CD14-positive monocyte (primary cell): ENCODE measurements at places on chromosomes 2 and 18.
A peak's percentile ranks its signal among the peaks of the same experiment; 100 is the strongest.

DNA sequence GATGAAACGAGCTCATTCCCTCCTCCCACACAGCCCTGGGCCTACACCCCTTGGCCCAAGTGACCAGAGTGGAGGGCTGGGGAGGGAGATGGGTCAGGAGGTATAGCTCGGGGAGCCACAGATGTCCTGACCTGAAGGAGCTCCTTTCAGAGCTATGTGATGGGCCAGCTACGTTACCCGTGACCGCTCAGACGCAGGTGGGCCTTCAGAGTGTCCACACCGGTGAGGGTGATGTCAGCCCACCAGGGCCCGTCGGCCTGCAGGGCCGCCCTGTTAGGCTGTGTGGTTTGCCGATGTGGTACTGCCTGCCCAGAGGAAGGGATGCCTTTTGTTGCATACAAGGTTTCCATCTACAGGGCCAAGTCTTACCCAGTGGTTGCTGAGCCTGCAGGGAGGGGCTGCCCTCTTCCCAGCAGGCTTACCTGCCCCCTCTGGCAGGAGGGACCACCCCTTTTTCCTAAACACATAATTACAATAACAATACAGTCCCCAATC lies 41.8 kb upstream of the FOSL2 start:
- no peak for DNase-seq

- no peak for DNase-seq
Observed at GRCh38 chr2:100412466-100412865, 5.0 kb downstream of the CHST10 start.

DNA sequence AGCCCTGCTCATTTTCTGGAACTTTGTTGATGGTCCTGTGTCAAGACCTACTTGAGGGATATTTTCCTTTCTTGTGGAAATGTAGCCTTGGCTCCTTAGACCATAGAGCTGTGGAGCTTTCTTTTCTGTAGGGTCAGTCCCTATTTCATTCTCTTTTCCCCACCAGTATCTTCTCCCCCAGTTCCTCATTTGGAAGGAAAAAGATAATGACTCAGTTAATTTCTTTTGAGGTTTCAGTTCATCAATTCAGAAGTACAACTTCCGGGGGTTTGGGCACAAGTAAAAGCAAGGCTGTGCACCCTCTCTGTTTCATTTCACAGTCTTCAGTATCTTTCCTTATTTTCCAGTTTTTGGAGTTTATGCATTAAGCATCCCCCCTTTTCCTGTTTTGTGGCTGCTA lies 70.7 kb downstream of the CDC42EP3 start:
- DNase-seq = peak; percentile 64

GRCh38 chr2:69994166-69994565 lies 32.7 kb upstream of the ASPRV1 start:
- DNase-seq = no peak

GRCh38 chr2:177315364-177315763 lies 50.8 kb upstream of the NFE2L2 start:
- no peak for DNase-seq

- DNase-seq = no peak
Observed at GRCh38 chr2:69742322-69742952, 503 bp downstream of the ANXA4 start.

DNA sequence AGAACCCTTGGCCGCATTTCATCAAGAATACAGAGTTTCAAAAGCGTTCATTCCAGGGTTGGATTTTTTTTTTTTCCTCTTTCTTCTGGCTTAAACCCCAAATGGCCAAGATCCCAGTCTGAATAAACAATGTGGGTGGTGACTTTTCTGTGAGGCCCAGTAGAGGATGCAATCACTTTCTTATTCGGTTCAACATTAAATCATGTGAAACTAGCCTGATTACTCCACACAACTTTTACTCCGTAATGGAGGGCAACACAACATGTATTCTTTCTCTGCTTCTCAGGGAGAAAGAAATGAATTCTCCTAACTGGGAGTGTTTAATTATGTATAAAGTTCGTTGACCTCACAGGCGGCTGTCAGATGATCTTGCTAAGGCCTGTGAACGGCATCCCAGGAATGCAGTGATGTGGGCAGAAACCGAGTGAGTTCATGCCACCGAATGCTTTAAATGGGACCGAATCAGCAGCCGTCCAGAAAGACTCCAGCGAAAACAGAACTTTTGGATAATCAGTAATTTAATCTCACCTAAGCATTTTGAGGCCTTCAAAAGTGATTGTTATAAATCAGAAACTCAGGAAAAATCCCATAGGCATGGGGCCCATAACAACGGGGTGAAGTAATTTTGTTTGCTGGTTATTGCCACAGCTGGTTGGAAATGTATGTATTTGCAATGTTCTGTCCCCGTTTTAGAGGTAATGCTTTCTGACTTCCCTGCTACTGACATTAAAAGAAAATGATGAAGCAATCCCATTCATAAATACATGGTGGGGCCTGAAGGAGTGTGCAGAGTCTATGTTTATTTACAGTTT lies 81.5 kb downstream of the BCL2 start:
- DNase-seq = no peak

DNA sequence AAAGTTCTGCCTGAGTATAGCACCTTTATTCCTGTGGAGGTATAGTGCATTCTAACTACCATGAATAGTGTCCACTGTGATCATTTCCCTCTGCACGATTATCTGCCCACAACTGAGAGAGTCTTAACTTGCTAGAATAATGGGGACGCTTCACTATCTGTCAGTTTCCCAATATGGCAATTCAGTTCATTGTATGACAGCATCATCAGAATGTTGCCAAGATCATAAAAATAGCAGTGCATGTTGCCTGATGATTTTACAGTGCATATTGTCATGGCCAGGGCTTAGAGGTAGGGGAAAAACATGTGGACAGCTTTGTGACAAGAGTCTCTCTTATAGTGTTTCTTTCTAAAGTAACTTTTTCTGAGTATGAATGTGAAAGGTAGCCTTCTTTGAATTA lies 6.1 kb downstream of the RASGRP3 start:
- DNase-seq = no peak

- no peak for DNase-seq
Observed at GRCh38 chr2:105313877-105314276, 15.7 kb downstream of the TGFBRAP1 start.

- DNase-seq = no peak
Observed at GRCh38 chr2:237487496-237487895, 445 bp downstream of the MLPH start.

- DNase-seq = no peak
Observed at GRCh38 chr2:239092571-239093294, 244.8 kb downstream of the TWIST2 start.

DNA sequence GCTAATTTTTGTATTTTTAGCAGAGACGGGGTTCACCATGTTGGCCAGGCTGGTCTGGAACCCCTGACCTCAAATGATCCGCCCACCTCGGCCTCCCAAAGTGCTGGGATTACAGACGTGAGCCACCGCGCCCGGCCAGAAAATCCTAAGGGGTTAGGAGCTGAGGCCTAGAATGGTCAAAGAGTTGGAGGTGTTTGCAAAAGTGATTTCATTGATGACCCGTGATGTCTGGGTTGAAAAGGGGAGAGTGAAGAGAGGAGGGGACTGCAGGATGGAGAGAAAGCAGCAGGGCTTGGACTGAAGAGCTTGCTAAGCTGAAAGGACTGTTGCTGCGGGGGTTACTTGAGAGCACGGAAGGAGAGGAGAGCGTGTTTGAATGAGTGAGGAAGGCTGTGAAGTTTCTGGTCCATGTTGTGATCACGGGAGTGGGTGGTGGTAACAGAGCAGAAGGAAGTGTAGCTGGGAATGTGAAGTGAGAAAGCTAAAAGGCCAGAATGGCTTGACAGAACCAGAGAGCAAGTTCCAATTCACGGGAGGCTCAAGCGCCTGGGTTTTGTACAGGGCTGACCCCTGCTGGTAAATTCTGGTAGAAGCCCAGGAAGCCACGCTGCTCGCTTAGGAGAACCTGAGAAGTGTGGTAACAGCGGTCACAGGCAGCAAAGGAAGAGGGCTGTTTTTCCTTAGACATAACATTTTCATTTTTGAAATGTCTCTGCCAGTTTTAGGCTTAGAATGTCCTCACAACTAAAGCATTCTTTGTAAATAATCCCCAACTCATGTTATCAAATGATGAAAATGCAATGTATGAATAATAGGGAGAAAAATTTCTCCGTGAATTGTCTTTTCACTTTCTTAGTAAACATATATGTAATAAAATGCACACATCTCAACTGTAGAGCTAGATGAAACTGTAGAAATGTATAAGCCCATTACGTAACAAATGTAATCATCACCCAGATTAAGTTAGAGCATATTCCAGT lies 40.5 kb upstream of the ACTR2 start:
- peak; percentile 63 for DNase-seq

- no peak for DNase-seq
Observed at GRCh38 chr2:134124047-134124753, 129.7 kb upstream of the MGAT5 start.

- no peak for DNase-seq
Observed at GRCh38 chr2:153917570-153917969, 45.8 kb downstream of the GALNT13 start.

DNA sequence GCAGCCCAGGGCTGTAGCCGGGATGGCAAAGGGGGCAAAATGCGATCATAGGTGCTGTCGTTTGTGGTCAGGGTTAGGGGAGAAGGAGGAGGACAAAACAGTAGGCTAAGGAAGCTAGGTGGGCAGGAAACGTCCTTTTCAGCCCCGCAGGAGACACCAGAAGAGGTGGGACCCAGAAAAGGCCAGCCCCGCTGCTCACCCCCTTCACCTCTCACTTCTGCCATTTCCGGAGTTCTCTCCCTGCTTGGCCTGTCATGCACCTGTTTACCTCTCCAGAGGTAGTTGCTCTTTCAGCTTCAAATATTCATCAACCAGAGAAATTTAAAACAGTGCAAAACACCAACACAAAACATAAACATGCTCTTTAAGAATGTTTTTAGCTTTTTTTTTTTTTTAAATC lies 849 bp downstream of the AQP4 start:
- no peak for DNase-seq

DNA sequence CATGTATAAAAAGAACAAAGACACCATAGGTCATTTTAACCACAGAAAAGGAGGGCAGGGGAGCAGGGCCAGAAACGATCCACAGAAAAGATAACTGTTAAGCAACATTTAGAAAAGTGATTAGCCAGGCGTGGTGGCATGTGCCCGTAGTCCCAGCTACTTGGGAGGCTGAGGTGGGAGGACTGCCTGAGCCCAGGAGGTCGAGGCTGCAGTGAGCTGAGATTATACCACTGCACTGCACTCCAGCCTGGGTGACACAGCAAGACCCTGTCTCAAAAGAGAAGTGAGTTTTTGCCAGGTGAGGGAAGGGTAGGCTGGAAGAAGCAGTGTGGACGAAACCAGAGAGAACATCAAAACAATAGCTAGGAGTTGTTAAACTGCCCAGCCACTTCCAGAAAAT lies 3.3 kb downstream of the WDR12 start:
- no peak for DNase-seq

DNA sequence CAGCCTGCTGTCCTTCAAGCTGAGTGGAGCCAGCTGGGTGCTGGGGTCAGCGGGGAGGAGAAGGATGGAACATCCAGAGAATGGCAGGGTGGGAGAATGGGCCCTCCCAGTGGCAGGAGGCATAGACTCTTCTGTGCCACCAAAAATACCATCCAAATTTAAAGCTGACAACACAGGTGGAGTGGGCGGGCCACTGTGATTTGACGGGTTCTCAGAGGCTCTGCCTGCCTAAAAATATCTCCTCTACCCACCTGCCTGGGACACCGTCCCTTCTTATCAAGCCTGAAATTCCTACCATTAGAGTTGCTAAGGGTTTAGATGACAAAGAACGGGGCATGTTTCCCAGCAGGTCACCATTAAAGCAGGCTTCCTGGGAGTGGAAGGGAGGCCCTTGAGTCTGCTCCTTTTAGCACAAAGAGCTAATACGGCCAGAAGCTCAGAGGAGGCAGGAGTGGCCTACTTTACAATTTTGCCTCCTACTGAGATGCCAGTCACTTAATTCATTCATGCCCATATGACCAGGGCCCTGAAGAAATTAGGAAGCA lies 19.8 kb upstream of the MARCHF4 start:
- no peak for DNase-seq

DNA sequence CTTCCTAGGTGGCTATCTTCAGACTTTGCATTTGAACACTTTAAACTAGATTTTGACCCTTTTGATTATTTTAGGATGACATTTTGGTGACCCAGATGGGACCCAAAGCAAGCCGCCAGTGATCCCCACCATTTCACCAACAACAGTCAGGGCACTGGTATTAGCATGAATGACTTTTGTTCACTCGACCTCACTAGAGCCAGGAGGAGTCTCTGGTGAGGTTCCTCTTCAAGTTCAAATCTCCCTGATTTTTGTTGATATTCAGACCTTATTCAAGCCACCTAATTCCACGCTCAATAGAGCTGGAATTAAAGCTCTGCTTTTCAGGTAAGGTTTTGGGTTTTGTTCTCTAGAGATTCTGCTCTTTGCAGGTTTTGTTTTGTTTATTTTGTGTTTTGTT lies 202.3 kb downstream of the MREG start:
- DNase-seq = no peak

DNA sequence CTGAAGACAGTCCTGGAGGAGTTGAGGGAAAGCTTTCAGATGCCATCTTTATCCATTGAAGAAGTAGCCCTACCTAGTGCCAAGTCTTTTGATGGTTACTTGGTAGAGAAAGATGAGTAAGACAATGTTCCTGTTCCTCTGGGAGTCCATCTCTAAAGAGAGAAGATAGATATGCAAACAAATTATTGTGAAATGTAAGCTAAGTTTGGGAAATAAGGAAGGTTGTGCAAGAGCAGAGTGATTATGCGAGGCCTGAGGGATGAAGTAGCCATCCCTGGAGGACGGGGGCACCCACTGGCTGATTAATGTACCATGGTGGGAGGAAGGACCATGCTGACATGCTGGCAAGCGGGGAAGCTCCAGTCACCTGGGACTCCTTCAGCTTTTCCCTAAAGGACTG lies 994 bp upstream of the DTNA start:
- peak; percentile 60 for DNase-seq

DNA sequence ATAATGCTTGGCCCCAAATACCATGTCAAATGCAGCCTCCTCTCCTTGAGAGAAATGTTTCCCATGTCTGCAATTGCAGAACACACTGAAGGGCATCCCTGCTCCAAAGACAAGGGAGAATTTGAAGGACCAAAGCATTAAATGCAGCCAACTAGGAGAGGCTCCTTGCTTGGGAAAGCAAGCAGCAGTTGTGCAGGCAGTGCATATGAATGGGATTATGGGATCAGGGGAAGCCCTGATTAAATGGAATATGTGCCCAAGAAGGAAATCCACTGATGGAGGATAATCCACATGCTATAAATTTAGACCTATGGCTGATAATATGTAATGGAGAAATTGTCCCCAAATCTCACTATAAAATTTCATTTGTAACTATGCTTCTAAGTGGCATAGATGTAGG lies 116.1 kb downstream of the NCKAP5 start:
- no peak for DNase-seq
